ENCODE measurements at places on chromosomes 11 and 22. TPM values are rescaled to one million over a fixed set of nuclear protein-coding genes. Genes with fewer than 3 reads are reported as not detected.
A peak's percentile ranks its signal among the peaks of the same experiment; 100 is the strongest.

The CATSPER1 gene
- total RNA-seq, result 0.14 TPM

The NLRP6 gene
- 0.90 TPM for total RNA-seq

The GAL3ST1 gene
- 0.09 TPM for total RNA-seq

DNA sequence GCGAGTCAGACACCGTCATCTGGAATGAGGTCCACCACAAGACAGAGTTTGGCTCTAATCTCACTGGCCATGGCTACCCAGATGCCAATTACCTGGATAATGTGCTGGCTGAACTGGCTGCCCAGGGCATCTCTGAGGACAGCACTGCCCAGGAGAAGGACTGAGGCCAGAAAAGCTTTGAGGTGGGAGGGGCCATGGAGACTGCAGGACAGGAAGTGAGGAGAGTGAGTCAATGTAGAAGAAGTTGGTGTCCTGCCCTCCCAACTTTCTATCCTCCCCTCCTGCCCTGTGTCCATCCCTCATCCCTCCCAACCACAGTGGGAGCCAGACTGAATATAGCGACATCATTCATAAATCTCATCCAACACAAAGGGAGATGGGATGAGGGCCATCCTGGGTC is 8.0 kb downstream of the MPEG1 start:
- no peak for DNase-seq
- no peak overlapping the region for H3K4me3 ChIP-seq
- H3K36me3 ChIP-seq, result no peaks in the 10 kb centered on the region
- no peaks in the 10 kb centered on the region for H3K27me3 ChIP-seq

DNA sequence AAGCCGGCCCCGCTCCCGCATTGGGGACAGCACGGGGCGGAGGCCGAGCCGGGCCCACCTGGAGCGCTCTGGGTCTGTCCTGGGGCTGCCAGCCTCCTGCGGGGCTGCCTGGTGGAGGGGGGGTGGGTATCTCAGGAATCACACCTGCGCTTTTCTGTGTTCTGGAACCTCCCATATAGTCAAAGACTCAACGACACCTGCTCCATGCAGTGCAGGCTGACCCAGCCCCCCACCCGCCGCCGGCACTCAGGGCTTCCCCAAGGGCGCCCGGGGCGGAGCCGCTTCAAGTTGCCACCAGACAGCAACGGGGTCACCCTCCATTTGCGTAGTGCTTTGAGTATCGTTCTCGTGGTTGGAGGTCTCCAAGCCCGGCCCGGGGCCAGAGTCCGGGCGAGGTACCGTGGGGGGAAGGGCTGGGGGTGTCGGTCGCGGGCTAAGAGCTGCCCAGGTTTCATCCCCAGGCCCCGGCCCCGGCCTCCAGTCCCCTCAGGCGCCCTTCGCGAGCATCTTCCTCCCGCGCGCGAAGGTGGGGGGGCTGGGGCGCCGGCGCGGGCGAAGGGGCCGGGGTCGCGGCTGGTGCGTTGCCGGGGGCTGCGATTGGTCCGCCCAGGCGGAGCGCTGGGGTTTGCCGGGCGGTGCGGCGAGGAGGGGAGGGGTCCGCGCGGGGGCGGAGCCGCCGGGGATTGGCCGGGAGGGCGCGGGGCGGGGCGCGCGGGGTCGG is 6.6 kb downstream of the TSPAN4 start:
- H3K27ac ChIP-seq, result peak overlapping the region; percentile 37
- no peaks in the 10 kb centered on the region for H3K36me3 ChIP-seq
- H3K27me3 ChIP-seq, result peaks cover 65% of the 10 kb centered on the region
- H3K4me3 ChIP-seq, result peak overlapping the region; percentile 59
- no peak for DNase-seq
- peaks cover 33% of the 10 kb centered on the region for H3K4me1 ChIP-seq

DNA sequence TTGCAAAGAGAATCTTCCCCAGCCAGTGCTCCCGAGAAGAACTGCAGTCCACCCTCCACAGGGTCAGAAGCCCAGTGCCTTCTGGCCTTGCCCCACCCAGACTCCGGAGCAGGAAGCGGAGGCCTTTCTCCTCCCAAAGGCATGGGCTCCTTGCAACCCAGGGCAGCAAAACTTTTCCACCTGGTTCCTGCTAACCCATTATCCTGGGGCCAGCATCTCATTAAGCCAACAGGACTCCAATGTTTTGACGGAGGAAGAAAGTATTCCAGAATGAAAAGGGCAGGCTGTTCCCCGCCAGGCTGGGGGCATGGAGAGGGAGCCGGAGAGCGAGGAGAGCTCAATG is 88.1 kb downstream of the RTL6 start:
- DNase-seq, result no peak
- H3K36me3 ChIP-seq, result no peaks in the 10 kb centered on the region
- H3K4me3 ChIP-seq, result no peak overlapping the region
- no peak overlapping the region for H3K27ac ChIP-seq
- no peaks in the 10 kb centered on the region for H3K4me1 ChIP-seq

Measured in thymus (tissue), 14 donors.